T-helper 2 cell treated with Interferon-gamma antibody and Interleukin-4, amounts not matched to agents 5 μg/mL and 100 μg/mL, for 36 hours (primary cell): ENCODE measurements at places on chromosomes 5 and 9.

DNA sequence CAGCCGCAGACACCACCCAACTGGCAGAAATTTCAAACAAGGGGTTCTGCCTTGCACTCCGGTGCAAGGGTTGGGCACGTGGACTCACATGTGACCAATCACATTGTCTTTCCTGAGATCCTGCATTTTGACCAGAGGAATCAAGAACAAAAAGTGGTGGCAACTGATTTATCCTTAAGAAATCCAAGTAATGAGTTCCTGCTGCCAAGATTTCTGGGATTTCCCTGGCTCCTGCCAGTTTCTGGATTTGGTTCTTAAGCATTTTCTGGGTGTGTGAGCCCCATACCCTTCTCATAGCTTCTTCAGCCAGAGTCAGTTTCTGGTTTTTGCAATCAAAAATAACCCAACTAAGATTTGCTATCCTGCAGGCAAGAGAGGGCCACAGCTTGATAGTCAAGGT is 17.4 kb upstream of the KCNIP1 start:
- no peak for DNase-seq

- DNase-seq: no peak
Observed at GRCh38 chr9:128008171-128008570, 27.4 kb upstream of the EEIG1 start.

- DNase-seq: no peak
Observed at GRCh38 chr5:124105326-124105725, 593.3 kb downstream of the CSNK1G3 start.

- no peak for DNase-seq
Observed at GRCh38 chr9:33024126-33024965, 727 bp upstream of the DNAJA1 start.

- DNase-seq: no peak
Observed at GRCh38 chr5:139878093-139878492, 82.5 kb downstream of the PSD2 start.

GRCh38 chr9:20551236-20551635 is 71.1 kb downstream of the MLLT3 start:
- no peak for DNase-seq

- no peak for DNase-seq
Observed at GRCh38 chr5:150060471-150060870, 25.9 kb downstream of the CSF1R start.

GRCh38 chr9:32015795-32016194 is 368.6 kb upstream of the ACO1 start:
- no peak for DNase-seq
